ENCODE measurements at places on chromosomes 11 and 22.

DNA sequence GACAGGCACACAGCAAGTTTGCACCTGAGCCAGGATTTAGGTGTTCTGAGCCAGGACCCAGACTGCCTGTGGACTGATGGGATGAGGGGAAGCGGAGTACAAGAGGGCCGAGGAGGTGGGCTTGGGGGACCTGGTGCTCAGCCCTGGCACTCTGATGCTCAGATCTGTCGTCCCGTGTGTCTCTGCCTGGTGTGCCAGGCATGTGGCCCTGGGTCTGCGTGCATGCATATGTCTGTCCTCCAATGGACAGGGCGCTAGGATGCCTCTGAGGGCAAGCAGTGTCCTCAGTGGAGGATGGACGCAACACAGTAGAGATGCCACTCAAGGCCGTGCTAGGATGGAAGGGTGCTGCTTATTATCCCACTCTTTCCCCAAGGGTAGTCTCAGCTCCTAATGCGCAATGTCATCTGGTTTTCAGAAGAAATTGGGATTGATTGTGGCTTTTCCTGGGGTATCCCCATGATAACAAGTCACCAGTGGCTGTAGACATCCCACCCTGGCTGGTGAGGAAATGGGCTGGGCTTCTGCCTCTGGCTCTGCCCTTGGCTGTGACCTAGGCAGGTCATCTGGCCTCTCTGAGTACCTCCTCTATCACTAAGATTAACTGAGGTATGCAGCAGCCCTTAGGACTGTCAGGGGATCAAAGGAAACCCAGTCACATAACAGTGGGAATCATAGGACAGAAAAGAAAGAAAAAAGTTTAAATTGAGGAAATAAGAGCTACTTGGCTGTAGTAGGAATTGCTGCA lies 35.7 kb upstream of the SUSD2 start:
- no peak for DNase-seq

DNA sequence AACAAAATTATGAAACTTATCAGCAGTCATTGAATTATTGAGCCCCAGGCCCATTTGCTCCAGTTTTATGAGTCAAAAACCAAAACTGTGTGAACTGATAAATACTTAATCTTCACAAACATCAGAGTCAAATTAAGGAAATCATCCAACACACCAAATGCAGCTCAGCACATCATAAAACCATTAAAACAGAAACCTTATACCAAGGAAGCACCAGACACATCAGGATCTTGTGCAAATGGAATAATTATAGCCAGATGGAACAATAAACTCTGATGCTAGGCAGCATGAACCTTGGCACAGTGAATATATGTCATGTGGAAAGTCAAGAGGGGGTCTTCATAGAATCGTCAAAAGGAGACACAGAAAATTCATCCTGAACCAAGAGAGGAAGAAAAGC lies 410.7 kb upstream of the API5 start:
- DNase-seq = no peak

DNA sequence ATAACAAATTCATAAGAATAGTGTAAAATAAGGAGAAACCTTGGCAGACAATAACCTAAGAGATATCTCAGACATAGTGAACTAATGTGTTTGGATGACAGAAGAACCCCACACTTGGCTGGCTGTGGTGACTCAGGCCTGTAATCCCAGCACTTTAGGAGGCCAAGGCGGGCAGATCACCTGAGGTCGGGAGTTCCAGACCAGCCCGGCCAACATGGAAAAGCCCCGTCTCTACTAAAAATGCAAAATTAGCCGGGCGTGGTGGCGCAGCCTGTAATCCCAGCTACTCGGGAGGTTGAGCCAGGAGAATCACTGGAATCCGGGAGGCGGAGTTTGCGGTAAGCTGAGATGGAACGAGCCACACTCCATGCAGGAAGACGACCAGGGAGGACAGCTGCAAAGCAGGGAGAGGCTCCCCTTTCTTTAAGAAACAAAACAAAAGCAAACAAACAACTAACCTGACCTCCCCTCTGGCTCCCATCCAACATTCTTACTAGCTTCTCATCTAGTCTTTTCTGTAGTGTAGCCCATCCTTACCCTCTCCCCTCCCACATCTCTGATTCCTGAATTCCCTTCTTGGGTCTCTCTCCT lies 84.2 kb downstream of the ZNF280B start:
- DNase-seq = no peak

DNA sequence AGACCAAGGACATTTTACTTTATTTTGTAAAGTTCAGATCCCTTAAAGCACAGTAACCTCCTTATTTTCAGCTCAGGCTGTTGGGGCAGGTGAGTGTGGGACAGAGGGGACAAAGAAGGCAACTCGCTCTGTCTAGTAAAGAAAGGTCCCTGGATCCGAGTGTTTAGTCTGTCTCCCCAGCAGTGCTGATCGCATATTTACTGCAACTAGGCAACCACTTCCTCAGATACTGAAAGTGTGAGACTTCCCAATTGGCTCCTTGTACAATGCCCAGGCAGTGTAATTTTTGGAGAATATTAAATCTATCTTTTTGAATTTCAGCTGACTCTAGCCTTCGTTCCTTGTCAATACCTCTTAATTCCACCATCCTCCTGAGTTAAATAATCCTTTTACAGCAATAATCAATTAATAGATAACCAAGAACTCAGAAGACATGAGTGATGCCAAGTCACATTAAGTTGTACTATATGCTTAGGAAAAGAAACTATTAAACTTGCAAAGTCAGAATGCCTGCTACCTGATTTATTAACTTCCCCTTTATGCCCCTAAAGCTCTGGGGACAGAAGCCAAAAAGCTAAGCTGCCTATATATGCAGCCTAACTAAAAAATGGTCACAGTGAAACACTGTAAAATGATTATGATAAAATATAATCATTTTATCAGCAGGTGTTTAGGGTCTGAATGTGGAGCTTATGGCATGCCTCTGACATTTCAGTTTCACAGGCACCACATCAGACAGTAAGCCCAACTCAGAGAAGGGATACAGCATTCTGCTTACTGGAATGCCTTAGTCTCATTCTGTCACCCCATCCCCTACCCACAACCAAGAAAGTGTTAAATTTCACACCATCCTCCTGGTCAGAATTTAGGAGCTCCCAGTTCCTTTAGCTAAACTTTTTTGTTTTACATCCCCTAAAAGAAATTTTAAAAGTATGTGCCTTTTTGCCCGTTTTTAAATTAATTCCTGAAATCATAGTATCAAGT lies 138.7 kb downstream of the TRIM44 start:
- no peak for DNase-seq

- no peak for DNase-seq
Measured at GRCh38 chr11:64492561-64492960, 98.5 kb upstream of the SLC22A12 start.

Data from activated CD8-positive, alpha-beta memory T cell treated with anti-CD3 and anti-CD28 coated beads for 48 hours (primary cell).